ENCODE measurements at places on chromosomes 3 and 15. TPM values are rescaled to one million over a fixed set of nuclear protein-coding genes. Genes with fewer than 3 reads are reported as not detected.

APBA2 gene
- total RNA-seq = 117 TPM

IL17RD gene
- 31.0 TPM for total RNA-seq

GOLGA6B gene
- not detected for total RNA-seq

TTLL3 gene
- total RNA-seq = 17.1 TPM

ACKR4 gene
- not detected for total RNA-seq

HEG1 gene
- total RNA-seq = 5.7 TPM

PAK6 gene
- 11.8 TPM for total RNA-seq

MOBP gene
- 0.41 TPM for total RNA-seq

TTC21A gene
- 3.7 TPM for total RNA-seq

TUBGCP4 gene
- total RNA-seq = 22.8 TPM

GOLGA6L26 gene
- total RNA-seq = not detected

CCDC191 gene
- total RNA-seq = 4.1 TPM

GABRR3 gene
- total RNA-seq = not detected

IL20RB gene
- 0.82 TPM for total RNA-seq

FBXL22 gene
- total RNA-seq = 0.82 TPM

ARPP21 gene
- 459 TPM for total RNA-seq
